Thoracic aorta endothelial cell (primary cell): ENCODE measurements at places on chromosomes 16 and 17. TPM values are rescaled to one million over a fixed set of nuclear protein-coding genes. Genes with fewer than 3 reads are reported as not detected.

The MBTPS1 gene
- total RNA-seq = 131 and 136 TPM in 2 replicates

The SEPTIN12 gene
- not detected in 2 replicates for total RNA-seq

The HS3ST3A1 gene
- total RNA-seq = 0.29 TPM in 1 of 2 replicates, not detected in the other

The JPT1 gene
- 321 and 330 TPM in 2 replicates for total RNA-seq

The SP6 gene
- total RNA-seq = 1.7 and 2.4 TPM in 2 replicates

The CTRB2 gene
- not detected in 2 replicates for total RNA-seq

The ZNF469 gene
- total RNA-seq = 2.1 and 2.7 TPM in 2 replicates

The DNASE1L2 gene
- total RNA-seq = 0.36 and 0.80 TPM in 2 replicates
